Left ventricle myocardium superior (tissue), 1 donor: ENCODE measurements at places on chromosomes 3 and 15. TPM values are rescaled to one million over a fixed set of nuclear protein-coding genes. Genes with fewer than 3 reads are reported as not detected.

SLC51B gene
- not detected for total RNA-seq

LRTM1 gene
- not detected for total RNA-seq

CCR3 gene
- total RNA-seq, result not detected

CADM2 gene
- 2.5 TPM for total RNA-seq

- no peak for DNase-seq
Observed at GRCh38 chr15:25972141-25972675, 109.1 kb upstream of the ATP10A start.

- DNase-seq, result no peak
Observed at GRCh38 chr3:188123170-188123905, 30.6 kb upstream of the LPP start.

DNA sequence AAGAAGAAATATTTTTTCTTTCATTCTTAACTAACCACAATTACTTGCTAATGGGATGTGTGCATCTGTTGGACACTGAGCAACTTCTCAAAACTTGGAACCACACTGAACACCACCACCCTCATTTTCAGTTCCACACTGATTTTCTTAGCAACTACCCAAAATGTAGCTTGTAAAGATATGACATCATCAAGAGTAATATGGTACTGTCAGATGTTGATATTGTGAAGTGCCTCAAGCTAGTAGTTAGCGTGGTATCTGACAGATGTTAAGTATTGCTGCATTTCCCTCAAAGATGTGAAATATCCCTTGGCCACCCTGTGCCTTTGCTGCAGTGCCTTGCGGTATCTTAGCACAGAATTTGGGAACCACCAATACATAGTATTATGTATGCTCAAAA, 9.3 kb downstream of the RFTN1 start:
- DNase-seq, result no peak

DNA sequence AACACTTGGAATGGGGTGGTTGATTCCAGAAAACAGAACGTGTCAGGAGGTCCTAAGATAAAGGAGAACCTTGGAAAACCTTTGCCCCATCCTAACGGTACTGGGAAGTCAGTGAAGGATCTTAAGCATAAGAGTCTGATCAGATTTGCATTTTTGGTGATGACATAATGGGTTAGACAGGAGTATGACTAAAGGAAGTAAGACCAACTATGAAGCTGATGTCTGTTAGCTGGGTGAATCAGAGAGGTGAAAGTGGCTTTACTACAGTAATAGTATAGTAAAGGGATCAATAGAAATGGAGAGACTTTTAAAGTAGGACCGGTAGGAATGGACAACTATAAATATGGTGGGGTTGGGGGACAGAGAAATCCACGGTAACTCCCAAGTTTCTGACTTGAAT, 12.6 kb downstream of the GTF2A2 start:
- no peak for DNase-seq

GRCh38 chr3:16437640-16438039, 75.9 kb downstream of the RFTN1 start:
- no peak for DNase-seq

DNA sequence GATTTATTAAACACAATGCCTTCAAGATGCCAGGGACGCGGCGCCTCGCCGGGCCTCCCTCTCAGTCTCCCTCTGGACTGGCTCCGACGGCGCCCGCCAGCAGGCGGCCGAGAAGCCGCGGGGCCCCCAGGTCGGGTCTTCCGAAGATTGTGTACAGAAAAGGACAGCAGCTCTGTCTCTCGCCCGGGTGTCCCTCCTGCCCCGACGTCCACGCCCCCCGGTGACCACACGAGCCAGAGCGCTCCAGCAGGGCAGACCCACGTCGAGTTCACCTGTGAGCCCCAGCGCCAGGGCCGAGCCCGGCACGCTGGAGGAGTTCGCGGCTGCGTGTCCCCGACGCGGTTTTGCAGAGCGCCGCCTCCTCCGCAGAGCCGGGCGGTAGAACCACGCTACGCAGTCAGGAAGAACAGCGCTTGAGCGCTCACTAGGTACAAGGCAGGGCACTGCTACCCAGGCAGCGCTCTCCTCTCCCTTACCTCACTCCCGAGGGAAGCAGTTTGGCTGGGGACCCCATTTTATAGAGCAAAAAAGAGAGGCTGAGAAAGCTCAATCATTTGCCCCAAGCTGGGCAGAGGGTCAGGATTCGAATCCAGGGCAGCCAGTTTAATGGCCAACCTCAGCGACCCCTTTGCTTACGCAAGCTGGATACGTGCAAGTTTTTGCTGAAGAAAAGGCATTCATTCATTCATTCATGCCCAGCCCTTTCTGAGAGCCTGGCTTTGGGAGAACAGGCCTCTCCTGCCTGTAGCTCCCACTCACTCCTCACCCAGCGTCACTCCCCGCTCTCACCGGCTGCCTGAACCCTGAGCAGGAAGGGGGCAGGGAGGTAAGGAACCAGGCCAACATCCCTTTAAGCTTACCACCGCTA, 3.0 kb upstream of the TLE3 start:
- DNase-seq, result peak; percentile 66

DNA sequence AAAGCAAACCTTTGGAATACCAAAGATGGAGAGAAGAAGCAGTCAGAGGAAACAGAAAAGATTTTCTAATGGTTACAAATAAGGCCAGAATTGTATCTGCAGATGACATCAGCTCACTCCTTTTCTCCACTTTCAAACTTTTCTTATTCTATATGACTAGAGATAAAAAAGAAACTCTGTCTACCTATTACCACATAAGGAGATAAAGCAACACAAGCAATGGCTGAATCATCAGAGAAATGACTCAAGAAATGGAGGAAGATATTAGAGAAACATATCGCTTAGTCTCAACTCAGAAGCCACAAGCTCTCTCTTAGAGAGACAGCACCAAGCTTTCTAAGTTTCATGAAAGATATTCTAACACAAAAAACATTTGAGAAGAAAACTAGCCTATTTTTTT, 784.0 kb downstream of the ZPLD1 start:
- no peak for DNase-seq

GRCh38 chr15:68424754-68425390, 7.1 kb downstream of the ITGA11 start:
- no peak for DNase-seq
